RPMI8226 (cell line): ENCODE measurements at places on chromosomes 2 and 18.

GRCh38 chr2:25306777-25307368 lies 34.9 kb downstream of the DNMT3A start:
- no peak for DNase-seq

GRCh38 chr2:55620123-55620779 lies 2.8 kb upstream of the PPP4R3B start:
- DNase-seq = peak; percentile 40

GRCh38 chr2:125313806-125314205 lies 1288.7 kb downstream of the CNTNAP5 start:
- no peak for DNase-seq

DNA sequence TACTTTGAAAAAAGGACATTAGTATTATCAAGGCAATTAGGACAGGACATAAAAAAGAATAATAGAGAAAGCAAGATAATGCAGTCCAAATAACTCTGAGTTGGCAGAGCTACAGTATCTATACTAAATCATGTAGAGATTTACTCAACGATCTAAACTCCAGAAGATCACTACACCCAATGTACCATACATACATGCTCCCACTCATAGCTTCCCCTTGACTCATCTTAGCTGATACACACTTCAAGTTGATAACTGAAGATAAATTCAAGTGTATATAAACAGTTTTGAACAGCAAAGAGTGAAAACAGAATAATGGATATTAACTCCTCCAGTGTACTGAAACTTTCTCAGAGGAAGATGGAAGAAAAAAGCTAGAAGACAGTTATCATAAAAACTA lies 78.5 kb downstream of the SESTD1 start:
- DNase-seq = no peak

GRCh38 chr18:12774982-12775381 lies 72.1 kb downstream of the PSMG2 start:
- no peak for DNase-seq

- DNase-seq = no peak
Observed at GRCh38 chr18:46211816-46212215, 107.6 kb downstream of the HAUS1 start.

DNA sequence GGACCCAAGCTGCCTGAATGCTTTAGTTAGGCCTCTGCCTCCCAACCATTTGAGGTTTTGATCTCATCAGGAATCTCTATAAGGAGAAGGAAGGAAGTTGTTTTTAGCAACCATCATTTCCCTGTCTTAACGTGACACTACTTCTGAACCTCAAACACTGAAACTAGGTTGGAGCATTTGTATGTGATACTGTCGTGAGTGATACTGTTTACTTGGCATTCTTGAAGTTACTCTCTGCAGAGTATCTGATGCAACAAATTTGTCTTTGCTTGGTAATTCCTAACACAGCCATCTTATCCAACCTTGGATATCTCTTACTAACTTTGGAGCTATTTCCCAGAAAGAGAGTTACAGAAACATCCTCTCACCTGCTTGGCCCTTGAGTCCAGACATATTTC lies 22.1 kb downstream of the TTLL4 start:
- no peak for DNase-seq
